ENCODE measurements at places on chromosomes 6 and 20.

GRCh38 chr6:90860822-90861601, 274.1 kb upstream of the MAP3K7 start:
- DNase-seq = no peak

DNA sequence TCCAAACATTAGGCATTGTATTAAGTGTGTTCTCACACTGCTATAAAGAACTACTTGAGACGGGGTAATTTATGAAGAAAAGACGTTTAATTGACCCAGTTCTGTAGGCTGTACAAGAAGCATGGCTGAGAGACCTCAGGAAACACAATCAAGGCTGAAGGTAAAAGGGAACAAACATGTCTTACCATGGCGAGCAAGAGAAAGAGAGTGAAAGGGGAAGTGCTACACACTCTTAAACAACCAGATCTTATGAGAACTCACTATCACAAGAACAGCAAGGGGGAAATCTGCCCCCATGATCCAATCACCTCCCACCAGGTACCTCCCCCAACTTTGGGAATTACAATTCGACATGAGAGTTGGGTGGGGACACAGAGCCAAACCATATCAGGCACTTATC, 86.6 kb upstream of the TOP1 start:
- DNase-seq = no peak

DNA sequence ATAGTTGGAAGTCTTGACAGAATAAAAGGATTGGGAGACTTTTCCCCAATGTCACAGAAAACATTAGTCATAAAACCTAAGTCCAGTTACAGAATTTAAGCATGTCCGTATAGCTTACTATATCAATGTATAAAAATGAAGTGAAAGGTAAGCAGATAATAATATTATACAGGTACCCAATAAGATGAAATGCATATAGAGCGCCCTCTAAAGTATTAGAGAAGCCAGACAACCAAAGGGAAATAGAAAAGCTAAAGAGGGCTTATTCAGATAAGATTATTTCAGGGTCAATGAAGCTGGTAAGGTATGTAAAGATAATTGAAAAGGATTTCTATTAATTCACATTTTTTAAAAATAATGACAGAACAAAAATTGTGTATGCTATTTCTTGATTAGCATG, 947.7 kb upstream of the MAP3K7 start:
- DNase-seq = no peak

- no peak for DNase-seq
Observed at GRCh38 chr6:137181891-137182653, 8.6 kb upstream of the IL22RA2 start.

- DNase-seq = no peak
Observed at GRCh38 chr20:18909254-18909653, 95.7 kb downstream of the SCP2D1 start.

GRCh38 chr20:58677079-58677604, 15.5 kb upstream of the NPEPL1 start:
- DNase-seq = no peak

- no peak for DNase-seq
Observed at GRCh38 chr6:16974704-16975359, 127.0 kb upstream of the STMND1 start.

DNA sequence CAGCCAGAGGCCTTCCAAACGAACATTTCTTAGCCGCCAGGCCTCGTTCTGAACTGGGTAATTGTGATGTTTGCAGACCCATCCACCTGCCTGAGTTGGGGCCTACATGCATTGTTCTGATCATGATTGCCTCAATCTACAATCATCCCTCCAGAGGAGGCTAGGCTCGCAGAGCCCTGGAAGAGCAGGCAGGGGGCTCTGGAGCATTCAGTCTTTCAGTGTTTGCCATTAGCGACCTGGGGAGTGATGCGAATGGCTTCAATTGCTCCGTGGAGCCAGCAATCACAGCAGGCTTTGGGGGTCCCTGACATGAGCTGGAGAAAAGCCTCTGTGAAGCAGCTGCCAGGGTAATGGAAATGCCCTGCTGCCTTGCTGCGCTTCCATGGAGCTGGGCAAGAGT, 22.0 kb downstream of the SNAP25 start:
- no peak for DNase-seq

- peak; percentile 49 for DNase-seq
Observed at GRCh38 chr6:5132731-5133130, 47.6 kb downstream of the PPP1R3G start.

- DNase-seq = no peak
Observed at GRCh38 chr6:33808641-33809180, 4.9 kb upstream of the MLN start.

DNA sequence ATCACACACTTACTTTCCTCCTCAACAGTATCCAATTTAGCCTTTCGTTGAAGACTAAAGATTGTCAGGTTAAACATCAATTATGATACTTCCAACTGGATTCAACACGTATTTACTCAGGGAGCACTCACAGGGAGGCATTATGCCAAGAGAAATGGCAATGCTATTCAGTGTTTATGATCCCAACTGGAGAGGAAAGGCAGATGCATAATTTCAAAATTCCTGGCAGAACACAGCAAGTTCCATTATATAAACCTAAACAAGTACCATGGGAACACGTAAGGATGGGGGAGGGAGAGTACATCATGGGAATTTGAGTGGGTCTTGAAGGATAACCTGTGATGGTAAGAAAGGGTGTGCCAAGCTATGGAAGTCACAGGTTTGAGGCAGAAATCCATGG, 112.7 kb downstream of the ISM1 start:
- no peak for DNase-seq

DNA sequence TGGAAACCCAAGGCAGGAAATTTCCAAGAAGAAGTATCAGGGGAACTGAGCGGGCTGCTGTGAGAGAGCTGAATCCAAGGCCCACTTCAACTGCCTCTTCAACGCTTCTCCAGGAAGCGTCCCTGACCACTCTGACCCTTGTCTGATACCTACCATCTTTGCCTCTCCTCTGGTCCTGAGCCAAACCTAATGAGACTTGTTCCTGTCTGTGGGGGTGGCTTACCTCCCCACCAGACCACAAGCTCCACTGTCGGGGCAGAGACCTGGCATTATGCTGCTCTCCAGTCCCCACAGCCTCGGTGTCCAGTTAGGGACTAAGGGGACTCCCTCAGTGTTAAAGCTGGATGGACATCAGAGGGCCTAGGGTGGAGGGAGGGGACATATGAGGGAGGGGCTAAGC, 49.7 kb downstream of the LRFN2 start:
- no peak for DNase-seq

GRCh38 chr6:114090626-114091025, 119.7 kb upstream of the HDAC2 start:
- no peak for DNase-seq

DNA sequence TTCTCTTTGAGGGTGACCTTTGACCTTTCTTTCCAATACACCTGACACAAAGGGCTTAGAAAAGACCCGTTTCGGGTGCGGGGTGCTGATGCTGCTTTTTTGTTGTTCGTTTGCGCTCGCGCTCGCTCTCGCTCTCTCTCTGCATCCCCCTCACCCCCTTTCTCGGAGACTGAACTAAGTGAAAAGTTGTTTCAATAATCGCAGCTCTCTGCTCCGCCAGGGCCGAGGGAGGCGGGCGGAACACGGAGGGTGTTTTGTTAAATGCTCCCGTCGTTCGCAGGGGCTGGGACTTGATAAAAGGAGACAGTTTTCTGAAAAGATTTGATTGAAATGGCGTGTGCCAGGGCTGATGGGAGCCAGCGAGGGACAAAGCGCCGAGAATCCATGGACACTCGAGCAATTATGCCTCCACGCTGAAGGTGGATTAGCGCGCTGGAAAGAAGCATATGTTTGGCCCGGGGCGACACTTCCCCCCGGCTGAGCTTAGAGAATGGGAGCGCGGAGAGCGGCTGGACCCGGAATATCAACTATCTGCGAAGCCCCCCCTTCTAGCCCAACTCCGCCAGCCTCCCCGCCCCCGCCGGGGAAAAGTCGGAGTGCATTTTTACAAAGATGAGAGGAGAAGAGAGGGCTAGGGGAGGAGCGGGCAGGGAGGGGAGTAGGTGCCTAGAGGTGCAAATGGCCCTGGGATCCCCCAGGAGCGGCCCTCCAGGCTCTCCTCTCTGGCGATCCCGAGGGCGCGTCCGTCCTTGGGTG, 25.0 kb downstream of the TFAP2A start:
- peak; percentile 59 for DNase-seq

GRCh38 chr6:134951494-134952263, 1.8 kb upstream of the ALDH8A1 start:
- no peak for DNase-seq

GRCh38 chr6:30886897-30887255, 2.6 kb downstream of the DDR1 start:
- no peak for DNase-seq

- no peak for DNase-seq
Observed at GRCh38 chr6:13874191-13874549, 50.6 kb upstream of the RNF182 start.

GRCh38 chr6:111061508-111061907, 25.8 kb upstream of the SLC16A10 start:
- no peak for DNase-seq

GRCh38 chr20:56409956-56410355, 2.1 kb upstream of the CASS4 start:
- DNase-seq = no peak

GRCh38 chr6:20205722-20206161, 6.5 kb downstream of the MBOAT1 start:
- DNase-seq = no peak

GRCh38 chr6:10510592-10511367, 10.4 kb upstream of the GCNT2 start:
- DNase-seq = no peak

DNA sequence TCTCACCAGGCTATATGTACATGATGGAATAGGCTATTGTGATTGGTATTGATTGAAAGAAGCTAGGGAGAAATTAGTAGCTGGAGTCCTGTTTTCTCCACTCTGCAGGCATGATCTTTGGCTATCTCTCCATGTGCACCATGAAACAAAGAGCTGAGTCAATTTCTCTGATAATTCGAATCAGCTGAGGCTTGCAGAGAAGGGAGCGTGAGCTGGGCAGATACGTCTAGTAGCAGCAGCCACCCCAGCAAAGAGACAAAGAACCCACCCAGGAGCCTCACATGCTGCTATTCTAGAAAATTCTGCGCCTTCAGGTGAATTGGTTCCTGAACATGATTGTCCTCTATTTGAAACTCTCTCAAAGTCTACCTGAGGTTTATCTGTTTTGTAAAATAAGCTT, 6.9 kb upstream of the SGK1 start:
- no peak for DNase-seq

- DNase-seq = no peak
Observed at GRCh38 chr6:6975459-6976111, 132.2 kb upstream of the RREB1 start.

DNA sequence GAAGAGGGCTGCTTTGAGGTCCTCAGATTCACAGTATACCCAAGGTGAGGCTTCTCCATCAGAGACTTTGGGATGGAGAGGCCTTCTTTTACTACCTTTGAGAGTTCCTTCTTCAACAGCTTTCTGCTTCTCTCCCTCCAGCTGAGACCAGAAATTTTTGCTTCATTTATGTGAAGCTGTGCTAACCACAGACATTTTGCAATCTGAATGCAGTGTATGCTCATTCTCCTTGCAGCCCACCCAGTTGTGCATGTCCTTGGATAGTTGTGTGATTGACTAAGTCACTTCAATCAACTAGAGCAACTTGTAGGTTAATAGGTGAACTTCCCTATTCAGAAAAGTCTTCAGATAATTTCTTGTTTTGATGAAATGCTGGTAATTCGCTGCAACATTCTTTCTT, 20.1 kb downstream of the DCBLD1 start:
- DNase-seq = no peak

- peak; percentile 73 for DNase-seq
Observed at GRCh38 chr6:28982476-28983266, 22.4 kb downstream of the ZNF311 start.

DNA sequence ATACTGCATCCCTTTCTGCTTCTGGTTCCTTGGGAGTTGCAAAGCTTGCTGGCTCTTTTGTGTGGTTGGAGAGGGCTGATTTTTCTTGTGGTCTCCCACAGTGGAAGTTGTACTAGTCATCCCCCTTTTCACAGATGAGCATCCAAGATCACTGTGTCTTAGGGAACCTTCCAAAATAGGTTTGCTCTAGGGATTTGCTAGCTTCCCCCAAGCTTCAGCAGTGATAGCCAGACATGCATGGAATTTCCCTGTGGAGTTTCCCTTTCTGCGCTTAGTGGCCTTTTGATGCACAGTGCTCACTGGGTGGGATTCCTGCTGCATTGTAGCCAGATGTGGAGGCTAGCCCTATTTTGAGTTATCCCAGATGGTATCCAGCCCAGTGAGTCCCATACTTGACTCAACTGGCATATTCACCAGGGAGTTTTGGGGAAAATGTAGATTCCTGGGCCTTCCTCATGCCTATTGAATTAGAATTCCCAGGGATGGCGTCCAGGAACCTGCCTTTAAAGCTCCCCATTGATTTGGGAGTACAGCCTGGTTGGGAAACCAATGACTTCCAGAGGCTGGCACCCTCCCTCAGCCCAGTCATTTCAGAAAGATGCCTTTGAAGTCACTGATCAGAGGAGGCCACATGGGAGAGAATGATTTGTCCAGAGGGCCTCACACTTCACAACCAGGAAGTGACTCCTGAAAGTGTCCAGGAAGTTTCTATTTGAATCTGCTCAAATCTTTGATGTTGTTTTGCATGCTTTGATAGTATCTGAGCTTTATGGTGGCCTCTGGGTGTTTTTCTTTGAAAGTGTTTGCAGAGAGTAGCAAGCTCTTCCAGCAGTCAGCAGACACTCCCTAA, 25.9 kb downstream of the PPARD start:
- DNase-seq = no peak

- DNase-seq = no peak
Observed at GRCh38 chr20:25525867-25526266, 59.5 kb downstream of the NINL start.

DNA sequence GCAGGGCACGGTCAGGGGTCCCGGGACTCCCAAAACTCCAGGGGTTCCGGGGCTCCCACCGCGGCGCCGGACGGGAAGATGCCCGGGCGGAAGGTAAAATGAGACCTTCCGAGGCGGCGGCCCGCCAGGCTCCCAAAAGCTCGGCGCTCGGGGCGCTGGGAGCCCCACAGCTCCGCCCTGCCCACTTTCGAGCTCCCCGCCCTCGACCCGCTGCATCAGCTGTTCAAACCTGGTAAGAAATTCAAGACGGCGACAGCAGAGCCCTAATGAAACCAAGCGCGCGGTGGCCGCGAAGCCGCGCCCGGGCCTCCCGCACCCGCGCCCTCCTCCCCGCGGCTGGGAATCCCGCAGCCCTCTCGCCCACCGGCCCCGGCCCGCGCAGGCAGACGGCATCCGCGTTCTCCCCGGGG, 369 bp downstream of the SLC4A11 start:
- peak; percentile 62 for DNase-seq

DNA sequence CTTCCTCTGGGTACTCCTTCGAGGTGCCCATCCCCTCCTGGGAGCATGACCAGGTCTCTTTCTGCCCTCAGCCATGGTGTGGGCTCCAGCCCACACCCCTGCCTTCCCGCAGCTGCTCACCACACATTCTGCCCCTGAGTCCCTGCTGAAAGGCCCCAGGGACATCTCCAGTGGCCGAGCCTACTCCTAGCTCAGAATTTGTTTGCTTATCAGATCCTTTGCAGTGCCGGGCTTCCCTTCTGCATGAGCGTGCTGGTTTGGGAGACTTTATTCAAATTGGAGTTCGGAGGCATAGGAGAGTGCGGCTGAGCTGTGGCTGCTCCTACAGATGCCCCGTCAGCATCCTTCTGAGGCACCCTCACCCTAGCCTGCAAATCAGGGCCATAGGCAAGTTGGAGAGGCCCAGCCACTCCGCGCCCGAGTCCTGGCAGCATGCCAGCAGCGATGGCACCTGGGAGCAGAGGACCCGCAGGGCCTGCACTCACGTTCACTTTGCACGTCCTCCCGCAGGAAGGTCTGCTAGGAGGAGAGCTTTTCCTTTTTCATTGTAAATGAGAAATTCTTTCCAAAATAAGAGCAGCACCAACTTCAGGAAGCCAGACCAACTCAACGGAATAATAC, 327.3 kb downstream of the QKI start:
- DNase-seq = no peak
